ENCODE measurements at places on chromosomes 2 and 18.

DNA sequence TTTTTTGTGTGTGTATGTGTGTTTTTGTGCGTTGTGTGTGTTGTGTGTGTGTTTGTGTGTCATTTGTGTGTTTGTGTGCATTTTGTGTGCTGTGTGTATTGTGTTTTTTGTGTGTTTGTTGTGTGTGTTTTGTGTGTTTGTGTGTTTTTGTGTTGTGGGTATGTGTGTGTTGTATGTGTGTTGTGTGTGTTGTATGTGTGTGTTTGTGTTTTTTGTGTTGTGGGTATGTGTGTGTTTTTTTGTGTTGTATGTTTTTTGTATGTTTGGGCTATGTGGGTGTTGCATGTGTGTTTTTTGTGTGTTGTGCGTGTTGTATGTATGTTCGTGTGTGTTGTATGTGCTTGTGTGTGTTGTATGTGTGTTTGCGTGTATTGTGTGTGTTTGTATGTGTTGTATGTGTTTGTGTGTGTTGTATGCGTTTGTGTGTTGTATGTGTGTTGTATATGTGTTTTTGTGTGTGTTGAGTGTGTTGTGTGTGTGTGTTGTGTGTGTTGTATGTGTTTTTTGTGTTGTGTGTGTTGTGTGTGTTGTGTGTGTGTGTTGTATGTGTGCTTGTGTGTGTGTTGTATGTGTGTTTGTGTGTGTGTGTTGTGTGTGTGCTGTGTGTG lies 275.3 kb downstream of the HRH4 start:
- no peak for DNase-seq

DNA sequence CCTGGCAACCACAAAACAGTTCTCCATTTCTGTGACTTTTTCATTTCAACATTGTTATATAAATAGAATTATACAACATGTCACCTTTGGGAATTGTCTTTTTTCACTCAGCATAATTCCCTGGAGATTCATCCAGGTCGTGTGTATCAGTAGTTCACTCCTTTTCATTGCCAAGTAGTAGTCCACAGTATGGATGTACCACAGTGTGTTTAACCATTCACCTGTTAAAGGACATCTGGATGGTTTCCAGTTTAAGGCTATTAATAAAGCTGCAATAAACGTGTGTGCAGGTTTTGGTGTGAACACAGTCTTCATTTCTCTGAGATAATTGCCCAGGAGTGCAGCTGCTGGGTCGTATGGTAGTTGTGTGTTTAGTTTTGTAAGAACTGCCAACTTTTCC lies 35.7 kb downstream of the COPS7B start:
- DNase-seq = no peak

- no peak for DNase-seq
Observed at GRCh38 chr2:8684540-8684877, 2.7 kb downstream of the ID2 start.

DNA sequence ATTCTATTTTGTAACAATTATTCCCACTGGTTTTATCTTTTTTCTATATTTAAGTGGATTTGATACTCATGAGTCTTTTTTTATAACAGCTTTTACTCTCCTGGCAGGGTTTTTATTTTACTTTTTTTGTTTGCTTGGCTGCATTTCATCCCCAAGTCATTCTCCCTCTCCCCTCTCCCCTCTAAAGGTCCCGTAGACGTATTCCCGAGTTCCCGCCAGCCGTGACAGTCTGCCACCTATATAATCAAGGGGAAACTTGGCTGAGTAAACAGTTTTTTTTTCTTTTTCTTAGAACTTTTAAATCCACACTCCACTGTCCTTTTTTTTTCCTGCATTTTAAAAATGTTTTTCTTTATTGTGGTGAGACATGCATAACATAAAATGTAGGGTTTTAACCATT lies 433.1 kb upstream of the HS6ST1 start:
- DNase-seq = no peak

GRCh38 chr18:47175283-47175897 lies 774 bp downstream of the IER3IP1 start:
- DNase-seq = no peak

DNA sequence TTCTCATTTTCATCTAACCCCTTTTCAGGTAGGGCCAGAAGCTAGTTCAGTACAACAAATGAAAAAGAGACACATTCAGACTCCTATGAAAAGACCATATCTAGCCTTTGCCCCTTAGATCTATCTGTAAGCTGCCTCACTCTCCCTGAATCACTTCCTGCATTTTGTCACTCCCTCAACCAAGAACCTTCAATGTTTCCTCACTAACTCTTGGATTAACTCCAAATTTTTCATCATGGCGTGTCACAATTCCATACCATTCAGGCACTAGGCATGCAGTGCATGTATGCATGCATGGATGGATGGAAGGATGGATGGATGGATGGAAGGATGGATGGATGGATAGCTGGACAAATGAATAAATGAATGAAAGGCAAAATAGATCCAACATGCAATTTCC lies 356.9 kb downstream of the TNS1 start:
- DNase-seq = no peak

Data from stimulated activated CD4-positive, alpha-beta T cell treated with anti-CD3 and anti-CD28 coated beads, Interleukin-1b, Interleukin-23, amount 100 ng/mL, for 4 hours (primary cell).